Skin of body (tissue), 3 donors: ENCODE measurements at places on chromosomes 7 and 10. TPM values are rescaled to one million over a fixed set of nuclear protein-coding genes. Genes with fewer than 3 reads are reported as not detected.

The NPC1L1 gene
- total RNA-seq, result 0.30 TPM

The DDC gene
- total RNA-seq, result not detected

The UNCX gene
- total RNA-seq, result not detected

The CABCOCO1 gene
- 2.0 TPM for total RNA-seq

The GPC2 gene
- total RNA-seq, result 3.9 TPM

The C7orf25 gene
- total RNA-seq, result 2.9 TPM

The CCDC6 gene
- 36.9 TPM for total RNA-seq

The LMTK2 gene
- total RNA-seq, result 12.9 TPM

The OPN4 gene
- total RNA-seq, result not detected

The WDFY4 gene
- 4.3 TPM for total RNA-seq

The STEAP1B gene
- total RNA-seq, result 2.0 TPM

The CXCL12 gene
- 107 TPM for total RNA-seq

The VPS37D gene
- total RNA-seq, result 3.6 TPM

The GIMAP8 gene
- 5.4 TPM for total RNA-seq

The MLXIPL gene
- 22.3 TPM for total RNA-seq

The LRRC17 gene
- 92.4 TPM for total RNA-seq

The IFIT1B gene
- 4.9 TPM for total RNA-seq

The AGAP9 gene
- 2.0 TPM for total RNA-seq

The NEUROG3 gene
- total RNA-seq, result not detected

The LIPN gene
- 8.2 TPM for total RNA-seq

The HOXA10 gene
- total RNA-seq, result 2.8 TPM

The TMEM178B gene
- 0.49 TPM for total RNA-seq

The HHEX gene
- total RNA-seq, result 3.9 TPM

The PRSS2 gene
- total RNA-seq, result not detected

The TYW1B gene
- 4.5 TPM for total RNA-seq

The CUTC gene
- total RNA-seq, result 16.3 TPM

The GNAI1 gene
- 77.6 TPM for total RNA-seq

The ZNF503 gene
- 5.6 TPM for total RNA-seq

The TMEM213 gene
- not detected for total RNA-seq

The UNC5B gene
- 11.2 TPM for total RNA-seq

The SNCG gene
- total RNA-seq, result 7.1 TPM
